ENCODE measurements at places on chromosomes 1 and 21.

- no peak for DNase-seq
Measured at GRCh38 chr1:153403421-153404085, 12.7 kb upstream of the S100A8 start.

DNA sequence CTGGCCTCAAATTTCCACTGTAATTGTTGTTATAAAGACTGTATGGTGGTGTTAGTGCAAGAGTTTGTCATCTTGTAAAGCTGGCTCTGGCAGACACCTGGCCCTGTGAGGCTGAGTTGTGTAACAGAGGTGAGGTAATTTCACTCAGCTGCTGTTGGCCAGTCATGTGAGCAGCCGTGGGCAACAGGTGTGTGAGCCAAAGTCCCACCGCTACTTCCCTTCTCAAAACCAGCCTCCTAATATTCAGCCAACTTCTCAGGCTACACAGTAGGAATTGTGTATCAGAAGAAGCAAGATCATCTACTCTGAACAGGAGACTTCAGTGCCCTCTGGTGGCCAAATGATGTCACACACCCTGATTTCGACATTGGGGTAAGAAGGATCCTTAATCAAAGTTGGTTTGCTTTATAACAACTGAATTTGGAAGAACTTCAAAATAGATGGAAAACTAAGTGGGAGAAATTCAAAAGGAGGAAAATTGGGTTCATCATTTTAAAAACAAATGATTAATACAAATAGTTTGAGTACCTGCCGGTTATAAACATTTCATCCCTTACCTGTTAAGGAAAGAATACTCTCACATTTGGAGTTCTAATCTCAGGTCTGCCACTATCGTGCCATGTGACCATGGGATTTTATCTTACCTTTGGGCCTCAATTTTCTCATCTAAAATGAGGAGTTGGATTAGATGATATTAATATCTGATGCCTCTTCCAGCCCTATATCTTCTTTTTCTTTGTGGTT, 2.6 kb upstream of the CREG1 start:
- peak; percentile 40 for DNase-seq

DNA sequence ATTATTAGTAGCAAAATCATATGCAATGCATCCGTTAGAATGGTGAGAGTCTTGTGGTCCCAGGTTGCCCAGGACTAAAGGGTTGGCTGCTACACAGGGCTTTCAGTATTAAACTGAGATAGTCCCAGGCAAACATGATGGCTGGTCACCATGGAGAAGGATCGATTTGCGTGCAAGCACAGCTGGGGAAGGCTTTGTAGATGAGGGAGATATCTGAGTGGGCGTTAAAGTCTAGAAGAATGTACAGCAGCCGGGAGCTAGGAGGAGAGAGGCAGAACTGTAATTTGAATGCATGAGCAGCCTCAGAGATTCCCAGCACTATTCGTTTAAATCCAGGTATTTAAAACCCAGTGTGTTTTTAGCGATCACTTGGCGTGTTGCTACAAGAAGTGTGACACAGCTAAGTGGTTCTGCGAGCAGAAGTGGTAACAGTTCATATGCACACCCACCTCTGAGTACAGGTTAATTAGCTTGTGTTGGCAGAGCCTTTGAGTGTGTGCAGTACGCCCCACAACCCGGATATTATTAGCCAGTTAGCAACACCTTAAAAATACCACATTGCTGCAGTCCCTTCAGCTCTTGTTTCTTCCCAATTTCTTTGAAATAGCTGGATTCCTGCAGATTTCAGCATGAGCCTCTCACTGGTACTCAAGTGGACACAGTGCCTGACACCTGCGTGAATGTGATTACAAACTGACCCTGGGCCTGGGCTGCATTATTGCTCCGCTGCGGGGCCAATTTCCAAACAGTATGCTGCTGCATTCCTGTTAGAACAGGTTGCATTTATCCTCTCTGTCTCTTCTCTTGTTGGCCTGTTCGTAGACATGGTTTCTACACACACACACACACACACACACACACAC, 67.2 kb upstream of the SCAF4 start:
- no peak for DNase-seq

DNA sequence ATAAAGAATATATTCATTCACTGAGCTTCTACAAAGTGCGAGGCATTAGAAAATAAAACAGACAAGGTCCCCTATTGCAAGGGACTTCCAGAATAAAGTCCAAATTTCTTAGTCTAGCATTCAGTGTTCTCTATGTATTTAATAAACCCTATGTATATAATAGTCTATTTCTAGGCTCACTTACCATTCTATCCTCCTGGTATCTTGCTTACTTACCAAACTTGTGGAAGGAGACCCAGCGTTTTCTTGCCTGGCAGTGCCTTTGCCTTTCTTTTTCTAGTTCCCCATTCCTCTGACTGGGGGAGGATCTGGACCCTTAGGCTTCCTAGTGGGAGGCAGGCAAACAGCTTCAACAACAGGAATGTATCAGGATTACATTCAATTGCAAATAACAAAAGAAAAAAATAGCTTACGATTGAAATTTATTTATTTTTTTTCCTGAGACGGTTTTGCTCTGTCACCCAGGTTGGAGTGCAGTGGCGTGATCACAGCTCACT, 690 bp upstream of the RNF19B start:
- DNase-seq = no peak

GRCh38 chr1:56983484-56983883, 17.7 kb upstream of the C8B start:
- no peak for DNase-seq
